ENCODE measurements at places on chromosomes 4 and X.

DNA sequence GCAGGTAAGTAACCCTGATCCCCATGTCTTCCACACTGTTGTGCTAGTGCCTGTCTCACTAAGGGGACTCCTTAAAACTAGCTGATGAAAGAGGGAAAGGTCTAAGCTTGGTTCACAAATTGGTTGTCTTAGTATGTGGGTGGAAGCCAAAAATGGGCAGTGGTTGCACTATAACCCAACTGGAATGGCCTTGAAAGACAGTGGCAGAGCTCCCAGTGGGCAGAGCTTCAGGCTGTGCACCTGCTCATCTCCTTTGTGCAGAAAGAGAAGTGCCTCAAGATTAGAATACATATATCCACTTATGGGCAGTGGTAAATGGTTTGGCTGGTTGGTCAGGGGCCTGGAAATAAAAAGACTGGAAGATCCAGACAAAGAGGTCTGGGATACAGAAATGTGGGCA is 7.2 kb downstream of the SYN1 start:
- no peak for DNase-seq

GRCh38 chr4:171639540-171639939 is 173.7 kb upstream of the GALNTL6 start:
- no peak for DNase-seq

- DNase-seq, result no peak
Observed at GRCh38 chrX:154037754-154038153, 18.1 kb upstream of the IRAK1 start.

DNA sequence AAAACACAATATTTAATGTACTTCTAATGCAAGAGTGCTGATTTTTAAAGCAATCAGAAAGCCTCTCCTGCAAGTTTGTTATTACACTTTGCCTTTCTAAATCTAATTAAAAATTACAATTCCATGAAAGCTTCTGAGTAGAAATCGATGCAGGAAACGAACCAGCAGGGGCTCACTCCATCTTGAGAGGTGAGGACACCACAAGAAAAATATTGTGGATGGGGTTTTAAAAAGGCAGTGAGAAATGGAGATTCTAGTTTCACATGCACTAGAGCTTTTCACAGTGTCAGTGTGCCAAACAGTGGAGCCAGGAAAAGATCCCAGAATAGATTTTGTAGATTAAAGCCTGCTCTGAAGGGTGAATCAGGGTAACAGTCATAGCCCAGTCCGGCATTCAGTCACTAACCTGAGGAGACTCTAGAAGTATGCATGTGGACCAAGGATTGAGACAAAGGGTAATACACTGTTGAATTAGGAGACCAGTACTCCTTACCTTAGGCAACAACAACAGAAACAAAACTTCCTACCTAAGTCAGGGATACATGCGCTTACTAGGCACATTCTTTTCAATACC is 362.3 kb downstream of the NAF1 start:
- no peak for DNase-seq

DNA sequence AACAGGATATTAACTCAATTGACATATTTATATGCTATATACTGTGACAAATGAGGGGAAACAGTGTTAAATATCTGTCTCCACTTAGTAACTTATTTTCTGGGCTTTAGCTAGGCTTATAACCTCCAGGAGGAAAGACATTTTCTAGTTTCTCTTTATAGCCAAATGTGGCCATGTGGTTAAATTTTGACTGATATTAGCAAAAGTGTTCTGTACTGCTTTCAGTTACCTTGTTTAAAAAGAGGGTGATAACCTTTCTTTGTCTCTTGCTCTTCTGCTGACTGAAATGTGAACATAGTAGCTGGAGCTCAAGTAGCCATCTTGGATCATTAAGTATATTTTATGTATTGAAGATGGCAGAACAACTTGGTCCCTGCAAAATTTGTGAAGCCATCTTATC is 253.7 kb downstream of the PDHA2 start:
- no peak for DNase-seq
